Frontal cortex (tissue), 4 donors: ENCODE measurements at places on chromosomes 3 and 15.

- no peak for DNase-seq
These were observed 149.0 kb downstream of the NEK10 start for GRCh38 chr3:27220166-27220565.

DNA sequence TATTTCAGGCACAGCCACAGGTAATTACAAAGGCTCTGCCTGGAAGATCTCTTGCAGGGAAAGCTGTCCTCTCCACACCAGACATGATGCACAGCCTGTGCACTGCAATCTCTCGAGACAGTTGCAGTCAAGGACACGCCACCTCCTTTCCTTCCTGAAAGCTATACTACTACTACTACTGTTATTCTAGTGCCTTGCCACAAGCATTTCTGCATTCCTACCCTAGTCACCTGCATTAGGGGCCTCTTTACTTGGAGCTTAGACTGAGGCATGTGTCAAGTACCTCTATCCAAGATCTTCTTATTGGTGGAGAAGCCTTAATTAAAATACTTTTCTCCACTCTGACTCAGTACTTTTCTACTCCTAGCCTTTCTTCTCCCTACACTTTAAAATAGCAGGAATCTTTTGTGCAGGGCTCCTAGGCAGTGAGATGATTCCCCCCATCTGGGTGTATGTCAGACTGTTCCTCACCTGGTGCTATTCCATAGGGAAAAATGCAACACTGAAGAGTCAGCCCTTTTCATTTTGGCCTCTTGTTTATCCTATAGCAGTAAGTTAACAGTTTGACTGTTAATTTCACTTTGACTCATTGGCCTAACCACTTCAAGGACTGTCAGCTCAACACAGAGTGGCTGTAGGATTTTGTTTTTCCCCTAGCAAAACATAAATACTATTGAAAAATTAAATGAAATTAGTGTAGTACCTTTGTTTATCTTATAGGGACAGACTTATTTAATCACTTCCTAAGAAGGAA lies 78.9 kb downstream of the ESYT3 start:
- no peak for DNase-seq

GRCh38 chr3:42092006-42092405 lies 849 bp downstream of the TRAK1 start:
- DNase-seq = no peak

- no peak for DNase-seq
These were observed 3.7 kb upstream of the TMED3 start for GRCh38 chr15:79307251-79307650.

- DNase-seq = peak; percentile 76
These were observed at the start of gene MON1A for GRCh38 chr3:49929291-49930167. TSS of gene MON1A (minus strand) at chr3:49929811. CDS start at chr3:49913346, 16,465 bp downstream.

DNA sequence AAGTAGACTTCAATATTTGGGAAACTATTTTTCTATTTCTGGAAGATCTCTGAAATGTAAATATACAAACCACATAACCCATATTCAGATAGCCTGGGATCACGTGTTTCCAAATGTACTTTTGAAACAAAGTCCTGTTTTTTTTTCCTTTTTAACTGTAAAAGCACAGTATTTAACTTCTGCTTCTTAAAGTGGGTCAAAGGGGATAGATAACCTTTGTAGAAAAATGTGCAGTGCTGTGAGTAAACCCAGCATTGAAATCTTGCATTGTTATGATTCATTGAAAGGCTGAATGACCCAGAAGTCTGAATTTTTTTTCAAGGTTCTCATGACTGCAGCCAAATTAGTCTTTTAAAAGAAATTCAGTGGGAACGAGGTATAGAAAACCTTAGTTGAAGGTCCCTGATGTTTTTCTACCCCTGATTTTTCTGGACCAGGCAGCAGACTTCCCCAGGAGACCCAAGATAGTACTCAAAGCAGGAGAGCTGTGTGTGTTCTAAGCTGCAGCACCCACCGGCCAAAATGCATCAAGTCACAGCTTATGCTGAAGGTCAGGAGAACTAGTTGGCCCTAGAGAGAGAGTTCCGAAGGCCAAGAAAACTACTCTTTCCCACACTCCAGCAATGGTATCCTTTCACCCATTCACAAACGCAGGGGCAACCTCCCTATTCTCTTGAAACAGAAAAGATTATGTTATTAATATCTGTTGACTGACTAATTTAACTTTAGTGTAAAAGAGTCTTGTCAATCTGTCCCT lies 43.6 kb upstream of the APH1B start:
- DNase-seq = no peak

- no peak for DNase-seq
These were observed 540.8 kb upstream of the IL12A start for GRCh38 chr3:159447841-159448240.

GRCh38 chr3:129315998-129316247 lies 37.3 kb downstream of the HMCES start:
- no peak for DNase-seq

DNA sequence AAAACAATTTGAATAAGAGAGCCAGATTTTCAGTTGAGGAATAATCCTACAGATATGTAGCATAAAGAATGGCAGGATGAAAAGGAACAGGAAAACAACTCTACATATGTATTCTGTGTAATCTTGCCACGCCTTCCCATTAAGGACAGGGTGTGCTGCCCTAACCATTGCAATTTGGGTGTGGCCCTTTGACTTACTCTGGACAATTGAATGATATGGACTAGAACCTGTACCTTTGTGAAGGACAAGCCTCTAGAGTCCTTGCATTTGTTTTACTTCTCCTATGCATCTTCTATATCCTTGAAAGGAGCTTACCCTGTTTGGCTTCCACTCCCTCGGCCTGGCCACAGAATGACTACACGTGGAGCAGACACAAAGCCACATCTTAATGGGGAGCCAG lies 1261.6 kb upstream of the GBE1 start:
- no peak for DNase-seq

DNA sequence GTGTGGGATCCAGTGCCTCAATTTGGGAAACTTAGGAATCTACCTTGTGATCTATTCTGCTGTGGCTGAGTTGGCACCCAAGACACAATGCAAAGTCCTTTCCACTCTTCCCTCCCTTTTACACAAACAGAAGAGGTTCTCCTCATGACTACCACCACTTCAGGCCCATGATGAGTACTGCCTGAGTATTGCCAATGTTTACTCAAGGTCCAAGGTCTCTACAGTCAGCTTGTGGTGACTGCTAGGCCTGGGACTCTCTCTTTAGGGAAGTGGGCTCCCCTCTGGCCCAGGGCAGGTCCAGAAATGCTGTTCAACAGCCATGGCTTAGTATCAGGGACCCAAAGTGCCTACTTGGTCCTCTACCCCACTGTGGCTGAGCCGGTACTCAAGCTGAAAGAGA lies 56.8 kb upstream of the PEX5L start:
- DNase-seq = no peak

- no peak for DNase-seq
These were observed 29.9 kb downstream of the ACP3 start for GRCh38 chr3:132346841-132347736.

DNA sequence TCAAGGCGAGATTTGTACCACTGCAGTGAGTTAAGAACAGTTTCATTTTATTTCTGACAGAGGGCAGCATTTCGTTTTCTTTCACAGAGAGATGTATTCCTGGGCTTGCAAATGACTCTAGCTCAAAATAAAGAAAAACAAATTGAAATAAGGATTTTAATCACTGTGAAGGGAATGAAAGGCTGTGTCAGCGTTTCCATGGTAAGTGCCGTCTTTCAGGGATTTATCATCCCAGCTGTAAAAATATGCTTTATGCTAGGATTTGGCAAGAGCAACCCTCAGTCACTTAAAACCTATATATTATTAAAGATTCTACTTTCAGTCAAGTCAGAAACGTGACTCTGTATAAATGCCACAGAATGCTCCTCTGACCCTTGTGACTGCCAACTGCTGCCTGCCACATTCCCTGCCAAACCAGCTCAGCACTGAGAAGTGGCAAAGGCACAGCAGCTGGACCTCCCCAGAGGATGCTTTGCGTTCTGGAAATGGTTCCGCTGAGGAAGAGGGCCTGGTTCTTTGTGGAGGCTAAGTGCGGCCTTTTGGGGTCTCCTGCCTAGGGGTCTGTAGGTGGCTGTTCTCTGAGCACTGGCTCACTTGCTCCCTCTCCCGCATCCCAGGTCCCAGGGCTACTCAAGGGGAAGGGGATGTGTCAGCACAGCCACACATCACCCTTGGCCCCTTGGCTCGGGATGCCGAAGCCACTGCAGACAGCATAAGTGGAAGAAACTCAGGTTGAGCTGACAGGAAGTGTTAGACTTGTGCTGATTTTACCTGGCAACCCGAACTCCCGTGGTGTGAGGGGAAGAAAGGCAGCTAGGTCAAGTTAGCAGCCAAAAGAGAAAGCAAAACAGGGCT lies 56.6 kb upstream of the POMGNT2 start:
- DNase-seq = no peak

DNA sequence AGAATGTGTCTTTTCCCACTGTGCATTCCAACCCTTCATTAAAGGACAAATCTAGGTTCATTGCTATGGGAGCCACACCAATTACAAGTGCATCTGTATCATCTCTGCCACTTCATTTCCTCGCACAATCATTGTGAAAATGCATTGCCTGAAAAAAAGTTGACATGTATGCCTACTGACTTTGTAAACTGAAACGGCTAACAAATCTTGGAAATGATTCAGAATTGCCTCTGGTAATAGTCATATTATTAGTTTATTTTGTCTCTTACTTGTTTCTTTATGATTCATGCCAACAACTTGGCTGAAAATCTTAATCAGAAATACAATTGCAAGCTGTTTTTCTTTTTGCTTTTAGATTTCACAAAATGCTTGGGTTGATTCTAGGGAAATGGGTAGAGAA lies 497.1 kb downstream of the ZIC1 start:
- no peak for DNase-seq

DNA sequence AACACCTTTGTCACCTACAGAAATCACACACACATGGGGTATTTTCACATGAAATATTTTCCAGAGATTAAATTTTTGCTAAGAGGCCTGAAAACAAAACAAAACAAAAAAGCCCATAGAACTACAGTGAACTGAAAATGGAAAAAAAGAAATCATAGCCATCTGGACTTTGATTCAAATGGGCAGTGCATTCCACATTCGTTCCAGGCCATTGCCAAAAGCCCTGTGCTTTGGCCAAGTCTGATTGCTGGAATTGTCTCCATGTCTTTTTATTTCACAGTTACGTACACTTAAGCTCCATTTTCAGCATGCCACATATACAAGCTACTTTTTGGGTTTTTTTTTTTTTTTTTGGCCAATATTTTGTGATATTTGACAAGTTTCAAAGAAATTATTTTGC lies 47.1 kb downstream of the TFG start:
- no peak for DNase-seq

DNA sequence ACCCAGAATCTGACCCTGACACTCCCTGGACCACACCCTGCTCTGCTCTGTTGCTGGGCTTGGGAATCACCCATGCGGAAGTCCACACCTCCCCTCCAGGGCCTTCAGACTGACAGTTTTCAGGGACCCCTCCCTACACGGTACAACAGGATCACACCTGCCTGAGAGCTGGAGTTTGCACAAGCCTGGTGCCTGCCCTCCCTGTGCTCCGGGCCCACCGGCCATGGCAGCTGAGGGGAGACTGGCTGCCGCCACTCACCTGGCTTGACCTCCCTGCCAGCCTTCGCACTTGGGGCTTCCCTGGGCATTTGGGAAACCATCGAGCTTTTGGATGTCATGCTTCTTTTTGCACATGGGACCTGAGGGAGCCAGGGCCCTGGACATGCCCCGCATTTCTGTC lies 95.9 kb upstream of the ANKRD34C start:
- no peak for DNase-seq

- DNase-seq = no peak
These were observed 52.0 kb downstream of the HRH1 start for GRCh38 chr3:11206316-11206715.

GRCh38 chr3:113223475-113224281 lies 12.3 kb downstream of the BOC start:
- DNase-seq = no peak

- DNase-seq = no peak
These were observed 20.0 kb downstream of the BOC start for GRCh38 chr3:113231391-113231790.

GRCh38 chr3:13548696-13549622 lies at the start of gene FBLN2:
TSS of gene FBLN2 (plus strand) at chr3:13549125. CDS start at chr3:13570356, 21,231 bp downstream.
- peak; percentile 63 for DNase-seq

GRCh38 chr3:71087143-71088018 lies 496.1 kb downstream of the FOXP1 start:
- no peak for DNase-seq

GRCh38 chr15:27481768-27482167 lies 510.8 kb downstream of the GABRG3 start:
- no peak for DNase-seq

DNA sequence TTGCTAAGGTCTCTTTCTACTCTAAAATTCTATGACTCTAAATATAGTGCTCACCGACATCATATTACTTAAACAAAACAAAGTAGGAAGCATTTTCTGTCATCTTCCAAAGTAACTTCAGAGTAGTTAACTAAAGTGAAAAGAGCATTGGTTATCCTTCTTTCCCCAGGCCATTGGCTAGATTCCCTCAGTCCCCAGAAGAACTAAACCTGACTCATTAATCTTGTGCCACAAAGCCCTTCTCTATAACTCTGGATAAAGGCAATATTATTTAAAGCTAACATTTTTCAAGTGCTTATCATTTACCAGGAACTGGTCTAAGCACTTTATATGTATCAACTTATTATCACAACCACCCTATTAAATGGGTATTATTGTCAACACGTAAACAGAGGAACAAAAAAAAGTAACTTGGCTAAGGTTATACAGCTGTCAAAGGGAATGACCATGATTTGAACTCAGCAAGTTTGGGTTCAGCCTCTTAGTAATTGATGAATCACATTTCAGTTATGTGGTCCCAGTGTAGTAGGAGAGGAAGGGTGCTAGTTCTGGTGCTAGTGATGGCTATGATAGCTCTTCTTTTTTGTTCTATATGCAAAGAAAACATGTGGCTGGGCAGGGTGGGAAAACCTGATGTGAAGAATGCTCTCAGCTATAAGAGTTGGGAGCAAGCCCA lies 304.9 kb downstream of the FGF12 start:
- DNase-seq = no peak

DNA sequence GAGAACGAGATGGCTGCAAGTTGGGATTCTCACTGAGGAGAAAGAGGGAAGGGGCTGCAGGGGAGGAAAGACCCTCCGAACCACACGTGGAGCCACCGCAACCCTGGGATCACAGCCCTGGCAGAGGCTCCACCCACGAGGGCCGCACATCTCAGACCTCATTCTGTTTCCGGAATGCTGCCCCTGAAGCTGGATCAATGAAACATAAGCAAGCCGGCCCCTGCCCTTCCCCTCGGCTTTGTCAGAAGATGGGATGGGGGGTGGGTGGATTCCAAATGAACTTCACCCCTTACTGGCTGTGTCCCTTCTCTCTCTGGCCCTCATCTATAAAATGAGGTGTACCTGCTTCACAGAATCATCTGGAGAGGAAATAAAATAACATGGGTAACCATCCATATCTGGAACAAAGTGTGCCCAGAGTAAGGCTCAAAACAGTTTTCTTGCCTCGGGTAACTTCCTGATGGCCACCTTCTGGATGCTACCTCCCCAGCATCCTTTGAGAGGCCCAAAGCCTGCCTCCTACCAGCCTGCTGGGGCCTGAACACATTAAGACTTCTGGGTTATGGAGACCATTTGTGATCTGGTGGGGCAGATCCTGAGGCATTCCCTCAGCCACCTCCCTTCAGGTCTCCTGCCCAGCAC lies 4.6 kb upstream of the CCDC9B start:
- DNase-seq = no peak

- no peak for DNase-seq
These were observed 808.8 kb upstream of the LMCD1 start for GRCh38 chr3:7692866-7693265.
